ENCODE measurements at places on chromosomes 12 and 14. TPM values are rescaled to one million over a fixed set of nuclear protein-coding genes. Genes with fewer than 3 reads are reported as not detected.

DNA sequence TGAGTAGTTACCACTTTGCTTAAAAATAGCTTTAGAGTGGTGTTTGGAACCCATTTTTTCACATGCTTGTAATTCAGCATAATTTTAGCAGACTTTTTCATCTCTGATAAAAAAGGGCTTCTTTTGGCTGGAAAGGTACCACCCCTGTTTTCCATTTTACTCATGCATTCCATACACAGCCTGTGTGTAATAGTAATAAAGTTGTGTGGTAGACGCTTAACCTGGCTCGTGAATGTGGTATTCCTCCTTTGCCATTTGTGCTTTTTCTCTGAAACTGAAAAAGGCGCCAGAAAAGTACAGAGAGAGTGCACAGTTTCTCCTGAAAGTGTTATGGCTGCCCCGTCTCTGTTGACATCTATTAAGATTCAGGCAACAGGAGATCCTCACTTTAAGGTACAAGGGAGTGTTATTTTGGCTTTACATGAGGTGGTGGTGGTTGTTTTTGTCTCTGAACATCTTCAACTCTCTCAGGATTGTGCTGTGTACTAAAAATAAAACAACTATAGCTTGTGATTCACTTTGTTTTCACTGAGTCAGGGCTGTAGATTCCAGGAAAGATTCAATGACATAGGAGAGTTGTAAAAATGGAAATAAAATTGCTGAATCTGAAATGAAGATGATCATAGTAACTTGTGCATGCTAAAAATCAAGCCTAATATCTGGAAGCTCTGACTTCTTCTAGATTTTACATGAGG is 45.6 kb upstream of the MIS18BP1 start:
- DNase-seq = no peak

HAL gene
- total RNA-seq = 0.08 TPM

DNA sequence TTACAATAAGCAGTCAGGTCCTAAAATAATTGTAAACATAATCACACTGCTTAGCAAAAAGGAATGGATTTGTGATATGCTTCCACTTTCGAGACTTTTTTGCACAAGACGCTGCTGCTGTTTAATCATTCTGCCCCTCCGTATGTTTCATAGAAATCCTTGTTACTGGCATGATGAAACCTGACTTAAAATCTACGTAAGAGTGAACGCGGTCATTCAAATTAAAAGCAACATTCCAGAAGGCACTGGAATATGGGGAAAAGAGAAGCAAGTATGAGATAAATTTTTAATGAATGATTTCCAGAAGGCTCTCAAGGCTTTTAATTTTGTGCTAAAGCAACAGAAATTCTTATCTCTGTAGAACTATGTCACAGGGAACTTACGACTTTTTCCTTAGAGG is 1.1 kb downstream of the CNIH1 start:
- DNase-seq = no peak

FLRT2 gene
- total RNA-seq = 4.5 TPM

NYNRIN gene
- total RNA-seq = 0.31 TPM

GRCh38 chr12:10722905-10723746 is at the start of gene YBX3:
Gene YBX3, minus strand, starts transcription at chr12:10723323. Its CDS starts 212 bp downstream, at chr12:10723111.
- no peak for DNase-seq

FAR2 gene
- total RNA-seq = 6.2 TPM

DNA sequence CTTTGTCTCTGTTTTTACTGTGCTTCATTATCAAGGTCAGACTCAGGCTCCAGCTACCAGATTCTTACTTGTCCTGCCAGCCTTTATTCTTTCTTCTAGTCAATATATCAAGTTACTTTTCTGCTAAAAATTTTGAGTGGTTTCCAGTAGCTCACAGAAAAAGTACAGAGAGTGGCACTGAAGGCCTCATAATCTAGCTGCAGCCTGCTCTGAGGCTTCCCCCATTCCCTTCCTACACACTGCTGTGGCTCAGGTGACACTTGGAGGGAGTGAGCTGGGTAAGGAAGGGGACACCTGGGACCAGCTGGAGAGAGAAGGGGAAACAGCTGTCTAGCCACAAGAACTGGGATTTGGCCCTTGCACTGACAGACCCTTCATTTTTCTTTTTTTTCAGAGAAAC is 25.4 kb downstream of the TTC6 start:
- DNase-seq = no peak

- DNase-seq = no peak
These were observed 29.4 kb downstream of the C12orf75 start for GRCh38 chr12:105359856-105360255.

DNA sequence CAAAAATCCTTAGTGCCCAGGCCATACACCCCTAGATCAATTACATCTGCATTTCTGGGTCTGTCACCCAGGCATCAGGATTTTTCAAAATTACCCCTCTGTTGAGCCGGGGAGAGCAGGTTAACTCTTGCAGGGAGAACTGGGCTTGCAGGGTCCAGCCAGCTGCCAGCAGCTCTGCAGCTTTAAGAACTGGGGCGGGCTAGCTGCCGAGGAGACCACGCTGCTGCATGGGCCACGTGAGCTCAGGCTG is at the start of gene DGLUCY:
TSS of gene DGLUCY (plus strand) at position 245 of the 250 bp plus-strand sequence. CDS start 46,222 bp downstream, outside the sequence.
- no peak for DNase-seq

DNA sequence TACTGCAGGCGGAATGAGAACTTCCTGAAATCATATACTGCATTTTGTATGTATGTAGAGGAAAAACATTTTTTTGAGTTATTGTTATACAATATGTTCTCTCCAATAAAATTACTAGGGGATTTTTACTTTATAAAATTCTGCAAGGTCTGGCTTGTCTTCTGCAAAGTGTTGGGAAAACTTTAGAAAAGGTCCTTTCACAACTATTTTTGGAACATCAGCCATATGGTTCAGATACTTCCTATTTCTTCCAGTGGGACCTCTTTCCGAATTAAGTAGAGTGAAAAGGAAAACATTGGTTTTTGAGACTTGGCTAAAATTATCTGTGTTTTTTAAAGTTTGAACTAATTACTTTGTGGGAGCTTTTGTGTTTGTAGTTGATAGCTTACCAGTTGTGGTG is 52.7 kb downstream of the DAAM1 start:
- no peak for DNase-seq

- no peak for DNase-seq
These were observed 53.4 kb downstream of the RCOR1 start for GRCh38 chr14:102645746-102646440.

KRT71 gene
- not detected for total RNA-seq

DNA sequence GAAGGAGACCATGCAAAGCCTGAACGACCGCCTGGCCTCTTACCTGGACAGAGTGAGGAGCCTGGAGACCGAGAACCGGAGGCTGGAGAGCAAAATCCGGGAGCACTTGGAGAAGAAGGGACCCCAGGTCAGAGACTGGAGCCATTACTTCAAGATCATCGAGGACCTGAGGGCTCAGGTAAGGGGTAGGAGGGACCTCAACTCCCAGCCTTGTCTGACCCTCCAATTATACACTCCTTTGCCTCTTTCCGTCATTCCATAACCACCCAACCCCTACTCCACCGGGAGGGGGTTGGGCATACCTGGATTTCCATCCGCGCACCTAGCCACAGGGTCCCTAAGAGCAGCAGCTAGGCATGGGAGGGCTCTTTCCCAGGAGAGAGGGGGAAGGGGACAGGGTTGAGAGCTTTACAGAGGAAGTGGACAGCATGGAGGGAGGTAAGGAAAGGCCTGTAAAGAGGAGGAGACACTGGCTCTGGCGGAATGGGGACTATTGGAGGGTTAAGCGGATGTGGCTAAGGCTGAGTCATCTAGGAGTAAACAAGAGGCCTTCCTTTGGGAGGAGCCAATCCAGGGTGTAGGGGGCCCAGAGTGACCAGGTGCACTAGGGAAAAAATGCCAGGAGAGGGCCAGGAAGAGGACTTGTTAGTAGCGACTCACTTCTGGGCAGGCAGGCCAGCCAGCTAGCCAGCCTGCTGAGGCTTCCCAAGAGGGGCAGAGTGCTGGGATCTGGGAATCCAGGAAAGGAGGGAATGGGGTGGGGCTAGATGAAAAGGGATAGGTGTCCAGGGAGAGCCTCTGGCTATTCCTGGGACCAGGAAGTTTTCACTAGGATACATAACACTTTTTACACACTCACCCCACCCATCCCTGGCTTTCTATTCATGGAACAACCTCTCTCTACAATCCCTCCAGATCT is 754 bp downstream of the KRT18 start:
- peak; percentile 90 for DNase-seq

DNA sequence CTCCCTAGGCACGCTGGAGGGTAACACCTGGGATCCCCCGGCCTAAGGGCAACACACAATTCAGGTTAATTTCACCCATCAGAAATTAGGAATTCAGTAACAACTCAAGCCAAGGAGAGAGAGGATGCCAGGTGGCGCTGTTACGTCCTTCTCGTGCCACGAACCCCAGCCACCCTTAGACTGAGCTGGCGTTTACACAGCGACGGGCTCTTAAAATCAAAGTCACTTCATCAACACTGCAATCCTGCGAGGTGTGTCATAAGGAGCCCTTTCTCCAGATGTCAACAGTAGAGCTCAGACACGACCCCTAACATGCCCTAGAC is 110.6 kb upstream of the TMEM132D start:
- DNase-seq = no peak

MFAP5 gene
- total RNA-seq = not detected

- no peak for DNase-seq
These were observed 27.7 kb upstream of the TMED10 start for GRCh38 chr14:75204116-75204515.

GRCh38 chr12:27422697-27423096 is 23.8 kb upstream of the SMCO2 start:
- DNase-seq = no peak

ATL1 gene
- total RNA-seq = 1.5 TPM

DNA sequence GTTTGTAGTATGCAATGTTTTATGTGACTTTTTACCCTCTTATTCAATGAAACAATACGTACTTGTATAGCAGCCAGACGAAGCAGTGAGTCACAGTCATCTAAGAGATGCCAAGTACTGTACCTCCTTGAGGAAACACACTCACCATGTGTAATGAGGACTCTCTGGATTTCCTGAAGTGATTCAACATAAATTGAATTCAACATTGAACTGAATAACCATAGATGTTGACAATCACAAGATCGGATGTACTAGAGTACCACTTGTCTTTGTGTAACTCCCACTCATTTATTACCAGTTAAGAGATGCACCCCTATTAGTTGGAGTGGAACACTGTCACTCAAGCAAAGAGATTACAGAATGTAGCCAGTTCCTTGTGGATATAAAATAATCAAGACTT is 175.2 kb upstream of the HMGA2 start:
- DNase-seq = peak; percentile 82

- DNase-seq = no peak
These were observed 51.4 kb downstream of the ERH start for GRCh38 chr14:69346710-69347109.

DNA sequence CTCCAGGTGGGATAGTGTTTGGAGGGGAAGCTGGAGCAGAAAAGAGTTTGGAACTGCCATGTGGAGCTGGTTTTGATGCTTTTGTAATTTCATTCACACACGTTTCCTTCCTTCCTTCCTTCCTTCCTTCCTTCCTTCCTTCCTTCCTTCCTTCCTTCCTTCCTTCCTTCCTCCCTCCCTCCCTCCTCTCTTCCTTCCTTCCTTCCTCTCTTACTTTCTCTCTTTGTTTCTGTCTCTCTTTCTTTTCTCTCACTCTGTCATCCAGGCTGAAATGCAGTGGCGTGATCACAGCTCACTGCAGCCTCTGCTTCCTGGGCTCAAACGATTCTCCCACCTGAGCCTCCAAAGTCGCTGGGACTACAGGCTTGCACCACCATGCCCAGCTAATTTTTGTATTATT is 168.0 kb upstream of the ARID2 start:
- DNase-seq = no peak

- DNase-seq = no peak
These were observed 33.7 kb upstream of the LRIG3 start for GRCh38 chr12:58954002-58954401.

DNA sequence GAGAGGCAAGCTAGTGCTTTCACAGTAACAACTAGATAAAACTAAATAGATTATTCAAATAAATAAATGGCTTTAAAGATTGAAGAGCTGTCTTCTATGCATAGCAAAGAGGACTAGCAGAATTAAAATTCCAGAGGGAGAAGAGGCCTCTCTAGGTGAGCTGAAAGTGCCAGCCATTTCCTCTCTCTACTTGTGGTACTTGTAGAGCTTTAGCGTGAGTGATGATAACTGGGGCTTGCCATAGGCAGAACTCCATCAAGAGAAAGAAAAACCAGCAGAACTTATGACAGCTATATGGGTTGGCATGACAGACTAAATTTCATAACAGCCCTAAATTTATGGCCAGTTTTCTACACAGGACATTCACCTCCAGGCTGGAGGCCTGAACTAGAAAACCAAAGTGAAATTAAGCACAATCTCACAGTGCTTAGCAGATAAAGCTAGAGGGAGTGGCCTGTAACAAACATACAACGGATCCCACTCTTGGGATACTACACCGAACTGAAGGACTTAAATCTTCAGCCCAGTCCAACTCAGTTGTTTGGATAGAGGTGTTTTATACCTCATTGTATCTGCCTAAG is 11.0 kb downstream of the SPTLC2 start:
- DNase-seq = no peak

XRCC3 gene
- 36.8 TPM for total RNA-seq

GYS2 gene
- total RNA-seq = not detected

- DNase-seq = no peak
These were observed 145.3 kb upstream of the DCN start for GRCh38 chr12:91327889-91328288.

DNA sequence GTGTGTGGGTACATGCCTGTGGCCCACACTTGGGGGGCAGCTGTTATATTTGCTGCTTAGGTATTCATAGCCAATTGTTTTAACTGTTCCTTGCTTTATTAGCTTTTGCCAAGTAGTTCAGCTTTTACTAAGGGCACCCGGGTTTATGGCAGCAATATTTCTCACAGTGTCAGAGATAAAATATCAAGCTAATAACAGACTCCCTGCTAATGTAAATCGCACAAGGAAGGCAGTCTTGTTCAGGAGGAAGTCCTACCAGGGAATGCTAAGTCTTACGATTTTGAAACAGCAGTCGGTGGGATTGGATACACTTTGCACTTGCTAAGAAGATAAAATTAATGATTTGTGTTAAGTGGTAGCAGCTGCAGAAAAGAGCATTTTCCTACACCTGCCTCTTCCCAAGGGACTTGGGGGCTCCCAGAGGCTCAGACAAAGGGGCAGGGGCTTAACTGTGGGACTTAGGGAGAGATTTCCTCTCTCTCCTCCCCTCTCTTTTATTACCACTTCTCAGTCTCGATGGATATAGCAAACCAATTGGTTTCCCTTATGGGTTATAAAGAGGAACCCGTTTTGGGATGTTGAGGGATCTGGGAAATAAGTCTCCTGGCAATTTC is 175.1 kb downstream of the NRXN3 start:
- DNase-seq = no peak

TEAD4 gene
- total RNA-seq = 47.6 TPM

PDE3A gene
- 0.03 TPM for total RNA-seq
